Inflammatory macrophage treated with lipopolysaccharide for 1 hour (primary cell): ENCODE measurements at places on chromosomes 6 and 20.

DNA sequence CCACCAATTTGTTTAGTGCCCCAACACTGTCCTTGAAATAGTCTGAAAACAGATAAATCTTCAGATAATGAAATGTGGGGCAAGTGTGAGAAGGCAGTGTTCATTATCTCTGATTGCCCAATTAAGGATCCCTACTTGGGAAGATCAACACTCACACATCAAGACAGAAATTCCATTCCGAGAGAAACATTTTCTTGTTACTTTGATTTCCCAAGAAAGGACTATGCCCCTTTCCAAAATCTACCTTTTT lies 16.2 kb downstream of the HMGN4 start:
- no peak for DNase-seq

- DNase-seq = no peak
Observed at GRCh38 chr20:60053125-60053817, 95.0 kb downstream of the CDH26 start.

- DNase-seq = peak; percentile 31
Observed at GRCh38 chr20:19699180-19699971, 58.7 kb upstream of the RIN2 start.

DNA sequence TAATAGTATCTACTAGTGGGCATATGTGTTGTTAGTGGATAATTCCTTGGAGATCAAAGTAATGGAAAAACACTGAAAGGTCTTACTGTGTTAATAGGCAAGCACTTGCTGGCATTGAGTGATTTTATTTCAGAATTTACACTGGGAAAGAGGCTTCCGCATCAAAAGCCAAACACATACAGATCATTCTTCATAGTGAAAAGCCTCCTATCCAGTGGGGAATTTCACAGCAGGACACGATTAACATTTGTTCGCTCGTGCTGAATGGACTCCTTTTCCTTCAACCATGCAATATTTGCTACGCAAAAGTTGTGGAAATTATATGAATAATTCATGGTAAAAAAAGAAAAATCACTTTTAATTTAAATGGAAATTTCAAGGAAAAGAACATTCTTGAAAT lies 26.4 kb downstream of the GABRR1 start:
- no peak for DNase-seq

DNA sequence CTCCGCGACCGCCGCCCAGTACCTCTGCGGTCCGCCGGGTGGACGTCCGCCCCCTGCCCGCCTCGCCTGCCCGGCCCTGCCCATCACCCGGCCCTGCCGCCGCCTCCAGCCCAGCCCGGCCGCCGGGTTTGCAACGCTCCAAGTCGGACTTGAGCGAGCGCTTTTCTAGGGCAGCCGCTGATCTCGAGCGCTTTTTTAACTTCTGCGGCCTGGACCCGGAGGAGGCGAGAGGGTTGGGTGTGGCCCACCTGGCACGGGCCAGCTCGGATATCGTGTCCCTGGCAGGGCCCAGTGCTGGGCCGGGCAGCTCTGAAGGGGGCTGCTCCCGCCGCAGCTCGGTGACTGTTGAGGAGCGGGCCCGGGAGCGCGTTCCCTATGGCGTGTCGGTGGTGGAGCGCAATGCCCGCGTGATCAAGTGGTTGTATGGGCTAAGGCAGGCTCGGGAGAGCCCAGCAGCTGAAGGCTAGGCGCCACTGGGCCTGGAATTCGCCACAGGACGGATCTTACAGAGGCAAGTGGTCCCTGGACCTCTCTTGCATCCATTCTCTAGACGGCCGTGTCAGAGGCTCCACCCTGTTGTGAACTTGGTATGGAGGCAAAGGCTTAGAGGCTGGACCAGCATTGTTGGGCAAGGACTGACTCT lies 11.8 kb downstream of the FAM110A start:
- no peak for DNase-seq

DNA sequence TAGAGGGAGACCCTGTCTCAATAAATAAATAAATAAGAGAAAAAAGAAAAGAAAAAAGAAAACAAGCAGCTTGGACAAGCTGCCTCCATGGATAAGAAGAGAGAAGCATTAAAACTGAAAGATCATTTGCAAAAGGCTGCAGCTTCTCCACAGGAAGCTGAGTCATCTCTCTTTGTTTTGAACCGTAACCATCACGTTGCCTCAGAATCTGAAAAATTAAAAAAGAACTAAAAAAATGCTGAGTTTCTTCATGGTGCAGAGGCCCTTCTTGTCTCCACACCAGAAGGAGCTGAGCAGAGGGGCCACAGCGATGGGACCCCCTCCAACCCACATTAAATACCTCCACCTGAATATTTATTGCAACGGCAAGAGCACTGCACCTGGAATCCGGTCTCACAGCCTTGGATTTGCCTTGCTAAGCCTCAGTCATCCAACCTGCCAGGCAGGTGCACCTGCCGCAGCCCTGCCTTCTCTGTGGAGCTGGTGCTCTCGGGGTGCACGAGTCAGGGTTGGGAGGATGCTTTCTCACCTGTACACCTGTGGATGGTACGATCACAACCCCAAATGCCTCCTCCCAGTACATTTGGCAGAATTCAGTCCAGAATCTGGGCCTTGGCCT lies 28.1 kb downstream of the TOX2 start:
- DNase-seq = peak; percentile 76

DNA sequence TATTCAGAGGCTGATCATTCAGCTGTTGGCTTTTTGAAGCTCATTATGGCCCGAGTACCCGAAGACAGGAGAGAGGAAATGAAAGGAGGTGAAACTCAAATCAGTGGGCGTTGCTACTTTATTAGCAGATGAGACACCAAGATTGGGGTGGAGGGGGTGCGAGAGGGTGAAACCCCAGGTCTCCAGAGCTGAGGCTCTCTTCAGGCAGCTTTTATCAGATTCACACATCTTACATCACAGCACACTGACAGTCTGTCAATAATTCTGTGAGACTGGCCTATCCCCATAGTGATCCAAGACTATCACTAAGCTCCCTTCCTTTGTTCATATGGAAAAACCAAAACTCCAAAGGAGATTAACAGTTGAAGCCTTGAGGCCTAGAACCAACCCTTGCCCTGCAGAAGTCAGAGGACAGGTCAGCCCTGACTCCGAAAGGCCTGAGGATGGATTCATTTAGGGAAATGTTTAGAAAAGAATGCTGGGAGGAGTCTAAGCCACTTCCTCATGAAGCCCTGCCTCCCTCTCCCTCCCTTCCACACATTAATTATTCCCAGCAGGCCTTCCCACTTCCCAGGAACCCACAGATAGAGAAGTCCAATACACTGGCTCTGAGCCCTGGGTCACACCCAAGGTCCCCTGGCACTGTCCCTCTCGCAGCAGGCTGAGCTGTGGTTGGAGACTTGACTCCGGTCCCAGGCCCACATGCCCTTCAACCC lies 23.2 kb downstream of the TRERF1 start:
- peak; percentile 29 for DNase-seq

- DNase-seq = no peak
Observed at GRCh38 chr6:127907960-127908640, 7.2 kb upstream of the THEMIS start.

GRCh38 chr20:52105442-52106422 lies 85.8 kb downstream of the ZFP64 start:
- DNase-seq = no peak

DNA sequence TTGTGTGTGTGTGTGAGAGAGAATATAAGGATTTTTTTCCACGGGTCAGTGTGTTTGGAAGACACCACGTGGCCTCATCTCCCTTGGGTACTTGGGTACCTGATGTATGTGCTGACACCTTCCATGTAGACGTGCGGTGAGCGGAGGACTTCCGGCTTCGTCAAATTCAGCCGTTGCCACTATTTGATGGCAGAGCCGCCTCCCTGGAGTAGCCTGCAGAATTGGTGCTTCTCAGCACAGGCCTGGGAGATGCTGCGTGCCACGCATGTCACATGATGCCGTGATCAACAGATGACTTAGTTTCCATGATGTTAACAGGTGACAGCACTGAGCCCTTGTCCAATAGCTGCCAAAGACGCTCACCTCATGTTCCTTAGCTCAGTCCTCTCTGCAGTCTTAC lies 69.4 kb downstream of the CDH4 start:
- DNase-seq = no peak

DNA sequence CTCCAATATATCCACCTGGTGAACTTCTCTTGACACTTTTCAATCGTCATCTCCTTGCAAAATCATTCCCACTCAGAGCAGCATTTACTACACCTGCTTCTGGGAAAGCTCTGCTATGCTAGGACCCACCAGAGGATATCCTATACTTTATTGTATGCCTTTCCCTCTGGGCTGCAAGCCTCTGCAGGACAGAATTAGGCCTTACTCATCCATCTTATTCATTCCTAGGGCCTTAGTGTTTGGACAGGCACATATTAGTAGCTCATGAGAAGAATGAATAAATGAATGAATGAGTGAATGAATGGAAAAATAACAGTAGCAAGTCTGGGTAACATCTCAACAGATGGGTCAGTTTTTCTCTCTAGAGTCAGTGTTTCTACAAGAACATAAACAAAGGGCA lies 216.1 kb downstream of the MAFB start:
- DNase-seq = no peak

GRCh38 chr6:115750946-115751345 lies 309.7 kb downstream of the FRK start:
- no peak for DNase-seq

GRCh38 chr6:31723245-31723979 lies at the start of gene MPIG6B:
TSS of gene MPIG6B (plus strand) at chr6:31723373. CDS start at chr6:31723384, 11 bp downstream.
- no peak for DNase-seq

- no peak for DNase-seq
Observed at GRCh38 chr20:24657196-24657595, 187.8 kb downstream of the SYNDIG1 start.

DNA sequence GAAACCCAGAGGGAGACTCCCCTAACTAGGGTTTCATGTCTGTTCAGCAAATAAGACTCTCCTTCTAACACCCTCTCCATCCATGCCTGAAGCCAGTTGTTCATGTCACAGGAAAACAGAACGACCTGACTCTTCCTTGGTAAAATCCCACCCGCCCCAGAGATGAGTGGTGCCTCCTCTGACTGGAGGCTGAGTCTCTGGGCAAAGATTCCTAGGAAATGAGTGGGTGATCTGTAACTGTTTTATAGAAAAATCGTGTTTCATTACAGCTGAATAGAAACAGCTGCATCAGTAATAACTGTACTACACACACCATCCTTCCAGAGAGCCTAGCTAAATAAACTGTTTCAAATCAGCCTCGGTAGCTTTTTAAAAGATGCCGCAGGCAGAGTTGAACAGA lies 37.4 kb upstream of the MRPS10 start:
- no peak for DNase-seq

DNA sequence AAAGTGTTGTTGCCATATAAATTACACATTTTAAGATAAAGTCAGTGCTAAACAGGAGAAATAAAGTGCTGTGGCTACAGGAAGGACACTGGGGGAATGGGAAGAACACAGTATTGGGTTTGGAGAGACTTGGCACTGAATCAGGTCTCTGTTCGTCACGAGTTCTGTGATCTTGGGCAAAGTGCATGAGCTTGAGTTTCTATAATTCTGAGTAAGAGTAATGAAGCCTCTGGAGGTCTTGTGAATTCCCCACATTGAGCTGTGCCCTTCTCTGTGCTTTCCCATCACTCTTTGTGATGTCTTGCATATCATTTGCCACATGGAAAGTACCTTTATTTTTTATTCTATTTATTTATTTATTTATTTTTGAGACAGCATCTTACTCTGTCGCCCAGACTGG lies 16.8 kb upstream of the EEF1A1 start:
- DNase-seq = peak; percentile 71

DNA sequence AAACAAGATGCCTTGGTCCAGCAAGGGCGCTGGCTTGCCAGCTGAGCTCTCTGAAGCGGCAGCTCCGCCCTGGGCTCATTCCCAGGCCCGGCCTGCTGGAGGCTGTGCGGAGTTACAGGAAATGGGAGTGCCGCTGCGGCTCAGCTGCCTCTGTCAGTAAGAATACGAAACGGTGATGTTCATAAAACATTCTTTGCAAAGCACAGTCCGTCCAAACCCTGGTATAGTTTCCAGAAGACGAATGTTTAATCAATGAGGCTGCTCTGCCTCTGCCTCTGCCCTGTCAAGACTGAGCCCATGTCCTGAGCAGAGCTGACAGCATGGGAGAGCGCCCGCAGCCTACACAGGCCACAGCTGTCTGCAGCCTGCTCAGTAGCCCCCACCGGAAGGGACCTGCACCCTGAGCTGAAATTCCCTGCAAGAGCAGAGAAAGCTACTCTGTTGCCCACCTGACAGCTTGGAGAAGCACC lies 153.3 kb upstream of the SNX9 start:
- DNase-seq = peak; percentile 7

DNA sequence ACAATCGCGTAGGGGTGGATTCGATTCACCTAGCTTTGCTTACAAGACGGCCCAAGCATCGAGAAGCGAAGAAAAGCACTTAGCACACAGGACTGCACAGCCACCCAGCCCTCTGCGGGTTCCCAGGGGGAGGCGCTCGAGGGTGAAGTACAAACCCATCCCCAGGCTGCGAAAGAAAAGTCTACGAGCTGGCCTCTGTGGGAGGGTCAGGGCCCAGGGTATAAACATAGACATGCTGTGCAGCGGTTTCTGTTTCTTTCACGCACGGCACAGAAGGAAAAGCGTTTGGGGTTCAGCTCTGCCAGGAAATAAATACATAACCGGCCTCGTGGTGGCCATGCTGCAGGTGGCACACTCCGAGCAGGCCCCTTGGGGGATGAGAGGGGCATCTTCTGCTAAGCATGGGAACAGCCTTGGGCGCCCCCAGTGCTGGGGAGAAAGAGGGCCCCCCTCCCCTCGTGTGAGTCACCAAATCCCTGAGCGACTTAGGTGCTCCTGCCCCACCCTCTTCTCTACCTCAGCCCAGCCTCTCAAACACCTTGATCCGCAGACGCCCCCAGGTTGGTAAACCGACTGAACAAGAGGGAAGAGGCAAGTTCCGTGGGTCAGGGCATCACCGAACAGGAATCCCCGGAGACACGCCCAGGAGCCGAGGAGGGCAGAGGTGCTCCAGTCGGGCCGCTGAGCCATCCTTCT lies 91.6 kb upstream of the RIPOR2 start:
- no peak for DNase-seq

- DNase-seq = no peak
Observed at GRCh38 chr6:106080763-106081095, 5.4 kb upstream of the PRDM1 start.

- DNase-seq = no peak
Observed at GRCh38 chr20:25150016-25150415, 45.5 kb upstream of the ENTPD6 start.

- DNase-seq = no peak
Observed at GRCh38 chr6:10621213-10621612, 73.2 kb downstream of the C6orf52 start.

DNA sequence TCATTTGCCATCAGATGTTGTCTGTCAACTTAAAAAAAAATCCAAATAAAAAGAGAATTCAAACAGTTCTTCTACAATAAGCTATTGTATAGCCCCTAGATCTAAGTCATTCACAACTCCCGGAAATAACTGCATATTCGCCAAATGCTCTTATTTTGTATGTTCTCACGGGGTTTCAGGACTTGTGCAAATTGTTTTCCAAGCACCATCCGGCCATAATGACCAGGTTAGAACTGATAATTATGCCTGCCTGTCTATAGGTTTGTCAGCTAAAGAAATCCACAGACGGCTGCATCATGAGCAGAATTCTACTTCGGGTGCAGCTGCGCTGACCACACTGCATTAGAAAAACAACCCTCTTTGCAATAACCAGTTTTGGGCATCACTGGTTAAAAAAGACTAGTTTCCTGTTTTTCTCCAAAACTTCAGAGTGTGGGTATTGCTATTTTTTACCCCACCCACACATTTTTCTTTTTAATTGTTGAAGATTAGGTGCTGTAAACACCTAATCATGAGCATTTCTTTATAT lies 87.7 kb downstream of the HIVEP2 start:
- no peak for DNase-seq

- peak; percentile 70 for DNase-seq
Observed at GRCh38 chr6:14953836-14954235, 292.0 kb upstream of the JARID2 start.

- no peak for DNase-seq
Observed at GRCh38 chr6:122726649-122727048, 52.9 kb upstream of the FABP7 start.

GRCh38 chr6:36625158-36625919 lies 31.2 kb downstream of the SRSF3 start:
- no peak for DNase-seq
